ENCODE measurements at places on chromosomes 7 and 10.

- DNase-seq = no peak
Measured at GRCh38 chr10:118254654-118255053, 87.5 kb downstream of the FAM204A start.

- peak; percentile 45 for DNase-seq
Measured at GRCh38 chr10:28975891-28976531, 298.7 kb downstream of the BAMBI start.

- DNase-seq = no peak
Measured at GRCh38 chr7:112940314-112940732, 146.3 kb downstream of the GPR85 start.

DNA sequence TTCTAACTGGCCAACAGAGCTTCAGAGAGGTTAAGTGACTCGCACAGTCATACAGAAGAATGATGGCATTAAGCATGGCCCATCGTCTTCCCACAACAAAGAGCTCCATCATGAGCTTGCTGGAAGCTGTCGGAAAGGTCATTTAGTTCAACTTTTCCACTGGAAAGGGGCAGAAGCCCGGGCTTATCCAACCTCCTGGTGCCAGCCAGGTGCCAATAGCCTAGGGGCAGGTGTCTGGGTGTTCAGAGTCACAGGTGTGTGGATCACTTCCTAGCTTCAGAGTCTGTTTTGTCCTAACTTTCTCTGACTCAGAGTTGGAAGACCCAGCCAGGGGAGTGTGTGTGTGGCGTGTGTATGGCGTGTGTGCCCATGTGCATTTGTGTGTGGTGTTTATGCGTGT lies 1.3 kb upstream of the TRPV6 start:
- no peak for DNase-seq

DNA sequence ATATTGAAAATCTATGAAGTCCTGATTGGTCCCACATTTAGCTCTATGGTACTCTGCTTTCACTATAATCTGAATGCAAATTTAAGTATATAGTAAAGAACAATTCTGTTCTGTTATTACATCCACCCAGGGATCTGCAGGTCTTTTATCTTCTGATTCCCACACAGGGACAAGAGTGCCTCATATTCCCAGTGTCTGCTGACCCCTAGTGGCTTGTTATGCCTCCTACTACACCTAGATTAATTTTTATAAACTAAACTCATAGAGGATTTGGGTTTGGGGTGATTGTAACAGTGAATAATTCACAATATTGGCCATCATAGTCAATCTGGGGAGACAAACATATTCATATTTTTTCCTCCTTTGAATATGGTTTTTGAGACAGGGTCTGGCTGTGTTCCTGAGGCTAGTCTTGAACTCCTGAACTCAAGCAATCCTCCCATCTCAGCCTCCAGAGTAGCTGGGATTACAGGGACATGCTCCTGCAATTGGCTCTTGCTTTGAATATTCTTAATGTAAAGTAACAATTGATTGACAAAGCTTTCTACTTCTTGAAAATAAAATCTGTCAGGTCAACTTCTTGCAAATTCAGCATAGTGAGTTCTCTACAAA lies 282.1 kb downstream of the KCND2 start:
- no peak for DNase-seq

DNA sequence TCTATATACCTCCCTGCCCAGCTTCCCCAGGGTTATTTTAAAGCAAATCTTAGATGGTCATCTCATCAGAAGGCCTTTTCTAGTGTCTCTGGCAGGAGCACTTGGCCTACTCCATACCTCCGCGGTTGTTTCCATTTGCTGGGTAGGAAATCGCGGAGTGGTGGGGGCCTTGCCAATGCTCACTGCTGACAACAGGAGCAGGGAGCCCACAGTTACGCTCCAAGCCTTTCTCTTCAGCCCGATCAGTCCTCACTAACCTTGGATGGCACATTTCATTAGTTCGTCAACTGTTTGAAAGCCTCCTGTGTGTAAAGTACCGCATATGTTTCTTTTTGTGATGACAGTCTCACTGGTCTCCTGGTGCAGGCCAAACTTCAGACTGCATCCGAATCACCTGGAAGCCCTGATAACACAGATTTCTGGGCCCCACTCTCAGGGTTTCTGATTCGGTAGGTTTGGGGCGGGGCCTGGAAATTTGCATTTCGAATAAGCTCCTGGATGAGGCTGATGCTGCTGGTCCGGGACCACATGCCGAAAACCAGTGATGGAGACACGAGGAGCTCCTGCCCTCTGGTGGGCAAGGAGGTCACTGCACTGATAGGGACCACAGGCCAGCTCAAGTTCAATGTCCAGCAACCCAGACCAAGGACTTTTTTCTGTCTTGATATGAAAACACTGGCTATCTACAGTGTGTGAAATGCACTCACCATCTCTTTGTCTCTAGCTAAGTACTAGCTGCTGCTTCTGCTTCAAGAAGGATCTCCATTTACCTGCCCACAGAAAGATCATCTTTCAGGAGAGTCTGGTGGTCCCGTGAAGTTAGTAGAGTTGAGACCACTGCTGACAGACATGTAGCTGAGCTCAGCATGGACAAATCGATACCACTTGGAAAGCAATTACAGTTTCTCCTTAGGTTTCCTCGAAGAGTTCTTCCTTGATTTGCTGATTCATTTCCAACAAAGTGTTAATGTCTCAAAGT lies 14.0 kb downstream of the LRGUK start:
- DNase-seq = no peak

DNA sequence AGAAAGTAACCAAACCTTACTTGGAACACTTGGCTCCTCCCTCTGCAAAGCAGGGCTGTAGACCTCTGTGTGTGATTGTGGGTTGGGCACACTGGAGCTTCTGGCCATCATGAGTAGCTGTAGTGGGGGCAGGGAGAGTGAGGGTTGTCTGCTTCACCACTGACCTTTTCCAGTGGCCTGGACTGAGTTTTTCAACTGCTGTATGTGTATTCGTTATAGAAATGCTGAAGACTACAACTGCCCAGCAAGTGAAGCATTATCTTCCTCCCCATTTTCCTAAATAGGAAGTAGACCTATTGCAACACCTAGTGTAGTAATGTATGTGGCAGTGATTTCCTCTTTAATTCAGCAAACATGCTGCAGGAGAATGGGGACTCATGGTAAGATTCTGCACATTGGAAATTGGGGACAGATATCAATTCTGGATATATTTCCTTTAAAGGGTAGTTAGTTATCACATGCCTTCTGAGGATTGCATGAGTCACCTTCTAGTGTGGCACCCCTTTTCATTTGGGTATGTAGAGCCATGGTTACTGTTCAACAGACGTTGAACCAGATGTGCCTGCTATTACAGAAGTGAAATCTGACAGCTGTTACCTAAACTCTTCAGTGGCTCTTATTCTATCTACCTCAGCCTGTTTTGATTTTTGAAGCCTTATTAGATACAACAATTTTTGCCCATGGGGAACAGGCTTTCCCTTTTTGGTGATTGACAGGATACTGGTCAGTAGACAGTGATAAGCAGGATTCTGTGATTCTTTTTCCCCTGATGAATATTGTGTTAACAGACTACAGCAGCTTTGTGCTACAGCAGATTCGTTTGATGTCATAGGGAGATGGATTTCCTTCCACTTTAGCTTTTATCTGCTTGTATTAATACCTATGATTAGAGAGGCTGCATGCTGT lies 130.9 kb downstream of the SND1 start:
- no peak for DNase-seq

DNA sequence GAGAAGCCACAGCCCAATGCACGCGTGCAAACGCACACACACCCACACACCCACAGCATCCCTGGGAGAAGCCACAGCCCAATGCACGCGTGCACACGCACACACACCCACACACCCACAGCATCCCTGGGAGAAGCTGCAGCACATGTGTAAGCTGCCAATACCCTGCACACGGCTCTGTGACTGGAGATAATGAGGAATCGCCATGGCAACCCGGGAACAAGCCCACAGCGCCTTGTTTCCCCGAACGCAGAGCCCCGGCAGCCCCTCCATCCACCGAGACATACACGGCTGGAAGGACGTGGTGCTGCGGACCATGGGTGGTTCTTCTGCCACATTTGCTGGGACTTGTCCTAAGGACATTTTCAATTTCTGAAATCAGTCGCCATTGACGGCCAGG lies 221.3 kb downstream of the PTPRN2 start:
- no peak for DNase-seq

DNA sequence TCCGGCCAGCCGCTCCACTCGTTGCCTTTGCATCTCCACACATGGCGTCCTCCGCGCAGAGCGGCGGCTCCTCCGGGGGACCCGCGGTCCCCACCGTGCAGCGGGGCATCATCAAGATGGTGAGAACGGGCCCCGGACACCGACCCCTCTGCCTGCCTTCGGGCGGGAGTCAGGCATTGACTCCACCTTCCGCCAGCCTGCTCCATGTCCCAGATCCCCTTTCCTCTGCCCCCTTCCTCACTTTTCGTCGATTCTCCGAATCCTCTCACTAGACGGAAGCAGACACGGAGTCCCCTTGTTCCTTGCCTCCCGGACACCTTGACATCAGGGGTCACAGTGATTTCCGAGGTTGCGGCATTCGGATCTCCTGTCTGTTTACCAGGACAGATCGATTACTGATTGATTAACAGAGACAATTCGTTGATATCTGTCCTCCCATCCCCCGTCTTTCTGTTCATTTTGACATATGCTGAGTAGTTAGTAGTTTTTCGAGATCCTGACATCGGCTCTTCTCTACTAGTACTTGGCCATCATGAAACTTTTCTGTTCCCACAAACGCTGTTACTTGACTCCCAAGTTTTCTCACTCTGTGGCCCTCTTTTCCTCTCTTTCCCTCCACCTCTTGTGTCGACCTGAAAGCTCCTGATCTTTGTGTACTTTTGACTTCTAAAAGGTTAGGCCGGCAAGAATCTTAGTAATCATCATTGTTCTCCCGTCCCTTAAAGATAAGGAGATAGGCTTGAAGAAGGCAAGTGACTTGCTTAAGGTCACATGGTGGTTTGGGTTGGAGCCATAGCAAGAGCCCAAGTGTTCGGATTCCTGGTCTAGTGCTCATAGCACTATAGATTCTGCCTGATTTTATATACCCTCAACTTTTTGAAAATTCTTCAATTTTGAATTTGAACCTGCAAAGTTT lies 597 bp downstream of the SND1 start:
- DNase-seq = peak; percentile 17

- DNase-seq = no peak
Measured at GRCh38 chr7:151024435-151025056, at the start of gene ATG9B. Gene ATG9B (minus strand): TSS chr7:151024494. CDS start chr7:151024423, 71 bp downstream.

DNA sequence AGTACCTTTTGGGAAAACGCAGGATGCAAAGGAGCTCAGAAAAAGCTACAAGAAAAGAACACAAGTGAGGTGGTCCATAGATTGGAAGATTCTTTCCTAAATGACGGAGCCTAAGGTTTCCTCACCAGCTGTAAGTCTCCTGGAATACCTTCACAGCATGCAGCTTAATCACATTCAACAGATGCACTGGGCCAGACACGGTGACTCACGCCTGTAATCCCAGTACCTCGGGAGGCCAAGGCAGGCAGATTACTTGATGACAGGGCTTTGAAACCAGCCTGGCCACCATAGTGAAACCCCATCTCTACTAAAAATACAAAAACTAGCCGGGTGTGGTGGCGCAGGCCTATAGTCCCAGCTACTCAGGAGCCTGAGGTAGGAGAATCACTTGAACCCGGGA lies 228.7 kb downstream of the FRMD4A start:
- DNase-seq = no peak

DNA sequence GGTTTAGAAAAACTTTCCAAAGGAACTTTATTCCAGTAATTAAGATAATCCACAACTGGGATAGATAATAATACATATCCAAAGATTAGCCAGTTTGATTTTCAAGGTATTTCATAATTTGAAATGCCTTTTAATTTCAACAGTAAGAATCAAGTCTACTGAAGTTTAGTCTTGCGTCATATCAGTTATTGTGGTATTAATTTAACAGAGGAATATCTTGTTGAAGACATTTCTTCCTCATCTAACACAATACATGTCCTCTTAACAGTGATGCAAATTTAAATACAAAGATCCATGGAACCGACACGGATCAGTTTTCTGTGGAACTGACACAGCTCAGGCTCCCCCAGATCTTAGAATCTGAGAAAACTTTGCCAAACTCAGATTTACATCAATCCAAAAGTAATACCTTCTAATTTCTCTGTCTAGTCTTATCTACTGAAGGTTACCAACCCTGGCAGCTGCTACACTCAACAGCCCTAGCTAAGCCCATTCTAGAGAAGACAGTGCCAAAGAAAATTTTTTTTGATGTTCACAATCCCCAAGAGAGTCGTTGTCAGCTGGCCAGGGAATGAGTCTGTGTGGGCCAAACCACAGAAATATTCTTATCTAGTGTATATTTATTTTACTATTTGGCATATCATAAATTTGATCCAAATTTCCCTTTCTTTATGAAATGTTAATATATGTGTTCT lies 365.2 kb upstream of the MEOX2 start:
- no peak for DNase-seq

DNA sequence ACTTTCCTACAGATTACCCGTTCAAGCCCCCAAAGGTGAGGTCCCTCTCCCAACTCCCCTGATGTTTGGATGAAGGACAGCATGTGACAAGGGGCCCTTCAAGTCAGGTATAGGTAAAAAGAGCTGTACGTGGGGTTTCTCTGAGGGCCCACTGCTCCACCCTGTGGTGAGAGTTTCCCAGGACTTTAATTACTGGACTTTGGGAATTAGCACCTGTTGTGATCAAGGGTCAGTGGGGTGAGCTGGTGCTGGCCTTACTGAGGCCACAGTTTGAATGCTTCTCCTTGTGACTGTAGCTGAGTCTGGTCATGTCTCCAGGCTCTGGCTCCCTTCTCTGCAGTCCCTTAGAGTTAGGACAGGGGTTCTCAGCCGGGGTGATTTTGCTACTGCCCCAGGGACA lies 16.8 kb downstream of the UBE2D4 start:
- no peak for DNase-seq
